ENCODE measurements at places on chromosomes 7 and 10.

DNA sequence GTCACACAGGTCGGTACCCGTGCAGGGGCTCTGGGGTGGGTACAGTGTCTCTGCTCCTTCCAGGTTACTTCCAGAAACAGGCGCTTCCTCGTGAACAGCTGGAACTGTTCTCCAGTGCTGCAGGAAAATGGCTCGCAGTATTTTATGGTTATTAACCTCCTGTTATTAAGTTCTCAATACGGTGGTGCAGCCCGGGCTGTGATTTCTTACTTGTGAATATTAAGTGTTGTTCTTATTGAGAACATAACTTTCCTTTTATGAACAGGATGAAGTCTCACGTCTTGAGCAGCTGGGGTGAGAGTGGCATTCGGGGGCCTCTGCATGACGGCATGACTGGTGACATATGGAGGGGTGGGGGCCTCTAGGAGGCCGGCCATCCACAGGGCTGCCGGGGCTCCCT lies 430.8 kb downstream of the GLRX3 start:
- no peak for DNase-seq

GRCh38 chr10:76309070-76309469 lies 877.6 kb downstream of the LRMDA start:
- DNase-seq, result no peak

DNA sequence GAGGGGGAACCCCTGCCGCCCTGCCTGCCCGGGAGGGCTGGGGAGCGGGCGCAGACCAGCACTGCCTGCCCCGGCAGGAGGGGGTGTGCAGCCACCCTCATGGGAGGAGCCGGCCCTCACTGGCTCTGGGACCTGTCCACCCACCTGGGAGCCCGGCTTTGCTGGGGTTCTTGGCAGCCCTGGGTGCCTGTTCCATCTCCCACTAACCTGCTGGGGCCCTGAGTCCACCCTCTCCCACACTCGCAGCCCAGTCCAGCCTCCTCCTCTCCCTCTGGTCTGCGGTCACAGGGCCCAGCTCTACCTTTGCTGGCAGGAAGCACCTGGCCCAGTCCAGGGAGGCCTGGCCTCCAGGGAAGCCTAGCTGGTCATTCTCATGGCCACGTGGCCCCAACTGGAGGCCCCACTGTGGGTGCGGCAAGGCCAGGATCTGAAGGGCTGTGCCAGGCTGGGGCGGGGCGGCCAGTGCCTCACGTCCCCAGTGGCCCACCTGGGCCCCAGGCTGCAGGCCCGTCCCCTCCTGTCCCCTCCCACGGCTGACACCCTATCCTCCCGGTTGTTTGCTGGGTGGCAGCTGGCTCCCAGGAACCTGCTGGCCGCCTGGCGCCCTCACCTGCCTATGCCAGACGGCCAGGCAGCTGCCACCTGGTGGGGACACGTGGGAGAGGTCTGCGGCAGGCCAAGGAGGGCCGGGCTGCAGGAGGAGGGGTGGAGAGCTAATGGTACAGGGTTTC lies at the start of gene TMEM184A:
TSS of gene TMEM184A (minus strand) at position 393 of the 731 bp plus-strand sequence. CDS start 721 bp downstream, outside the sequence.
- DNase-seq, result no peak

- no peak for DNase-seq
Observed at GRCh38 chr10:6465854-6466601, 114.0 kb downstream of the PRKCQ start.

- no peak for DNase-seq
Observed at GRCh38 chr7:53602817-53603418, 567.5 kb downstream of the POM121L12 start.

GRCh38 chr7:8155836-8156235 lies 106.1 kb downstream of the ICA1 start:
- no peak for DNase-seq

DNA sequence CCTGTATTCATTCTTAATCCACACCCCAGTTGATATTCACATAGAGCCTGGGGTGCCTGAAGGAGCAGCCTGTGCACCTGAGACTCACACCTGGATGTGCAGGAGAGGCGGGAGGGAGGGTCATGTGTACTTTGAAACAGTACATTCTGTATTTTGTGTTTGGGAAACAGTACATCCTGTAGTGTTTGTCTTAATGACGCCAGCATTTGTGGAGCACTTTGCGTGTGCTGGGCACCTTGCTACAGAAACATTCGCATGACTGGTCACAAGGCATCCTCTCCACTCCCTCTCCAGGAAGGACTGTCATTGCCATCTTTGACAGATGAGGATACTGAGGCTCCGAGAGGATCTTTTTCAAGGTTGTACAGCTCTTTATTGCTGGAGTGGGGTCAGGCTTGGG lies 132.1 kb downstream of the TACC2 start:
- DNase-seq, result no peak

GRCh38 chr10:11035301-11035991 lies 17.8 kb downstream of the CELF2 start:
- no peak for DNase-seq

GRCh38 chr10:201328-201771 lies 66.1 kb downstream of the ZMYND11 start:
- no peak for DNase-seq

GRCh38 chr10:121956111-121957061 lies 18.6 kb downstream of the NSMCE4A start:
- no peak for DNase-seq

DNA sequence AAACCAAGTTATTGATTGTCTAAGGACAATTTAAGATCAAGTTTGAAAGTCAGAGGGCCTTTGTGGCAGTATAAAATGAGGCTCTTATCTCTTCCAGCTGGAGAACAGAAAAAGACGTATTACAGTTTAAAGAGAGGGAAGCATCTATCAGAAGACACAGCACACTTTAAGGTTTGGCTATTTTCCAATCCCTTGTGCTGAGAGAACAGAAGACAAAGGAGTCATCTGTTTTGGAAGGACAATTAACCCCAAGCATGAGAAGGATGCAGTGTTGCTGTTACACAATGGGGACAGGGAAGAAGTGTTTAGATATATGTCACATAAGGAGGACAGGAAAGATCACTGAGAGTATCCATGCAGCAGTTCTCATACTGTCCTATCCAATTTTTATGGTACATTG lies 1224.2 kb upstream of the SORCS1 start:
- DNase-seq, result no peak

GRCh38 chr7:83148776-83149175 lies 13.9 kb downstream of the PCLO start:
- DNase-seq, result no peak

DNA sequence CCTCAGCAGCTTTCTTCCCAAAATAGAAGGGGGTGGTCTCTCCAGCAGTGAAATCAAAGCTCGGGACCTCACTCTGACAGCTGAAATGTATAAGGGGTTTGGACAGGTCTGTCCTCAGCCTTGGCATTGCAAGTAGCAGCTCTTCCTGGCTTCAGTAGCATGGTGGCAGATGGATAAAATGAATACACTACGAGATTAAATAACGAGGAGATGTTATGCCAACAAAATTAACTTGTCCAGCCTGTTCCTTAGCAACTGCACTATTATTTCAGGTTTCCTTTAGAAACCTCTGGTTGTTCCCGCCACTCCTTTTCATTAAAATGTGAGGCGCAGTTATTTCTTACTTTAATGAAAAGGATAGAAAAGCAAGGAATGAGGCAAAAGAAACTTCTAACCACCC lies 24.9 kb downstream of the PRLHR start:
- DNase-seq, result no peak

GRCh38 chr7:832167-832967 lies at the start of gene SUN1:
SUN1 (plus strand) TSS chr7:832476; CDS start chr7:832525, 49 bp downstream.
- no peak for DNase-seq

GRCh38 chr10:59648711-59649201 lies 60.9 kb downstream of the SLC16A9 start:
- DNase-seq, result no peak

- DNase-seq, result no peak
Observed at GRCh38 chr10:75013522-75013921, 97.9 kb upstream of the SAMD8 start.

DNA sequence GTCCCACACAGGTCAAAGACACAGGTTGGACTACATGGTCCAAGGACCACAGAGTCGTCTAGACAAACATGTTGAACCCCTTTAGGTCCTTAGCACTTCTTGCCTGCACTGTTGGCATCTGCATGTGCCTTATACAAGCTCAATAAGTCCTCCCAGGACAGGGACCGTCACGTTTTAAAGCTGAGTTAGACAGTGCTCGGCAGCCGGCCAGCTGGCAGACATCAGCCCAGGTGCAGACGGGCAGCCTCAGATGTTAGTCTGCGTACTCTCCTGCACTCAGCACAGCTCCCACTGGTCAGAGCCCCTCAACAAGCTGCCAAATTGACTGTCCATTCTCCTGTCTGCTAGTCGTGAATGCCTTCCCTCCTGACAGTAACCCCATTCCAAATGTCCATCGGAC lies 34.9 kb downstream of the PARP12 start:
- no peak for DNase-seq

DNA sequence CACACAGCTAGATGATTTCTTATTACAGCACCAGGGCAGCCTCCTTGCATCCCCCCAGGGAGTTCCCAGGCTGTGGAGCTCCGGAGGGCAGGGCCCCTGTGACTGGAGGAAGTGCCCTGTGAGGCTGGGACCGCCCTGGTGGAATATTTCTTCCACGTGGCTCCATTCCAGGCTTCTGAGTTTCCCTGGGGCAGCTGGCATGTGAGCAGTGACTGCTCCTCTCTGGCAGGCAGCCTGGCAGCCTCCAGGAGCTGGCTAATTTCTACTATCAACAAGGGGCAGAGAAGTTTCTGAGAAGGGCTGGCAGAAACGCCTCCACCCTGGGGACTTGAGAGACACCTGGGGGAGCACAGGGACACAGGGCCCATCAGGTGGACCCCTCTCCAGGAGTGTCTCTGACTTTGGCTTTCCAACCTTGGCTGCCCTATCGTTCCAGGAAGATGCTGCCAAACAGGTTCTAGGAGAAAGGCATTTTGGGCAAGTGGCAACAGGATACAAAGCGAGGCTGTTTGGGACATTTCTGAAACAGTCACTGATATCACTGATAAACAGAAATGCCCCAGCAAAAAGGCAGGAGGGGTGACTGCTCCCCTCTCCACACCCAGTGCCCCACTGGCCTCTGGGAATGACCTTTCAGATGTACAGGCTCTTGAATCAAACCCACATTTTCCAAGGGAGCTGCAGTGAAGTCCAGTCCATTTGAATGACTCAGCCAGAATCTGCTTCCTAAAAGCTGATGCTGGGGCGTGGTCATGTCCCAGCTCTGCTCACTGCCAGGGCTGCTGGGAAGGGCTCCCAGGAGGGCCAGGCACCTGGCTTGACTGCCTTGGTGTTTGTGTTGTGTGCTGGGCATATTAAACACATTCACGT lies 16.1 kb downstream of the MYOF start:
- peak; percentile 86 for DNase-seq

GRCh38 chr10:3781468-3782145 lies 3.4 kb downstream of the KLF6 start:
- DNase-seq, result no peak

DNA sequence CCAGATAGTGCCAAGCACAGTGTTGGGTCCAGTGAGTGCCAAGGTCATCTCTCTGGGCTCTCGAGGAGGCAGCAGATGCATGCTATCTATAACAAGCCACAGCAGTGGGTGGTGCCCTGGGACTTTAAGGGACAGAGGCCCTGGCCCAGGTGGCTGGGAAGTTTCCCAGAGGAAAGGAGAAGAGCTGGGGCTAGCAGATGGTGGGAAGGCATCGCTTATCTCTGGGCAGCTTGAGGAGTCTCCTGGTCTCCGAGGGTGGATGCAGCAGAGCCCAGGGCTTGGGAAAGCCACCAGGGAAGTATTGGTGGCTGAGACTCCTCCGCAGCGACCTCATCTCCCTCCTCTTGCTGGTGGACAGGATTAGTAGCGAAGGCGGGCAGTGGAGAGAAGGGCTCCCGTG lies 63.4 kb upstream of the LRRC4 start:
- no peak for DNase-seq

- no peak for DNase-seq
Observed at GRCh38 chr10:131453721-131454634, 142.5 kb upstream of the TCERG1L start.
